ENCODE measurements at places on chromosomes 4 and X. TPM values are rescaled to one million over a fixed set of nuclear protein-coding genes. Genes with fewer than 3 reads are reported as not detected.

DCAF4L1 gene
- total RNA-seq: 0.19 TPM

CYTL1 gene
- not detected for total RNA-seq

IL21 gene
- not detected for total RNA-seq

DSPP gene
- total RNA-seq: not detected

DCLK2 gene
- total RNA-seq: 19.9 TPM

PRKG2 gene
- 0.05 TPM for total RNA-seq

PF4V1 gene
- total RNA-seq: not detected
